Kidney (tissue), 22 donors: ENCODE measurements at places on chromosomes 4 and X. TPM values are rescaled to one million over a fixed set of nuclear protein-coding genes. Genes with fewer than 3 reads are reported as not detected.

- no peak for DNase-seq
These were observed 95.0 kb downstream of the SH3KBP1 start for GRCh38 chrX:19792412-19792811.

DNA sequence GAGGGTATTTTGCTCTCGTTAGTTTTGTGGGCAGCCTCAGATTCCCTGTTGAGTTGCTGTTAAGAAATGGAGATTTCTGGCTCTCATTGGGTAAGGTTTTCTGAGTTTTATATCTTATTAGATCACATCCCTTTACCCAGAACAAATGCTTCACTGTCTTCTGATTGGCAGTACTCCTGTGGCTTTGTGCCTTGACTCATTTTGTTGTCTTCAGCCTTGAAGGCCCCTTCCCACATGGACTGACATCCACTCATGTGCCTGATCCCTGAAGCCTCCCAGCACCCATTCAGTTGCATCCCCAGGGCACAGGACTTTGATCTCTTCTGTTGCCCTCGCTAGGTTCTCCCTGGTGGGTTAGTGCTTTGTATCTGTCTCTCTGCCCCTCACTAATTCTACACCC is 10.4 kb downstream of the MED28 start:
- no peak for DNase-seq

DNA sequence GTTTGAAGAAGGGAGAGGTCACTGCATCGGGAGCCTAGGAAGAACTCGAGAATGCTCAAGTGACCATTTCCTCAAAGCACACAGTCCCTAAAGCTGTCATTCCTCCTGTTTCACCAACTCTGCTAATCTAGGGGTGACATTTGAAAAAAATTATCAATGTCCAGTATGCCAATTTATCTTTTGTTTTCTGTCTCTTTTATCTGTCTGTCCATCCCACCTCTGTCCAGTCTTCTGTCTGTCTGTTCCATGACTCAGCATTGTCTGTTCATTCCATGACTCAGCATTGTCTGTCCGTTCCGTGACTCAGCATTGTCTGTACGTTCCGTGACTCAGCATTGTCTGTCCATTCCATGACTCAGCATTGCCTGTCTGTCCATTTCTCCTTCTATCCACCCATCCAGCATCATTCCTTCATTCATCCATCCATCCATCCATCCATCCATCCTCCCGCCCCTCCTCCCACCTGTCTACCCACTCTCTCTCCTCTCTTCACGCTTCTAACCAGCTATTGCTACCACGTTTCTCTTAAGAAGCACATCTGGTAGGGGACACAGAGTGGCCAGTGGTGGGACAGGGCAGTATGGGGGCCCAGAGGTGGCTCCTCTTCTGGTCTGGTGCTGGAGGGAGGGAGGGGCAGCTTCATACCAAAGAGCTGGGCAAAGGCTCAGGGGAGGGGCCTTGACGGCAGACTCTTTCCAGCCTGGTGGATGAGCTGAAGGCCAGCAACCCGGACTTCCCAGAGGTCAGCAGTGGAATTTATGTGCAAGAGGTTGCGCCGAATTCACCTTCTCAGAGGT is 34.1 kb downstream of the HTRA3 start:
- DNase-seq: no peak

DNA sequence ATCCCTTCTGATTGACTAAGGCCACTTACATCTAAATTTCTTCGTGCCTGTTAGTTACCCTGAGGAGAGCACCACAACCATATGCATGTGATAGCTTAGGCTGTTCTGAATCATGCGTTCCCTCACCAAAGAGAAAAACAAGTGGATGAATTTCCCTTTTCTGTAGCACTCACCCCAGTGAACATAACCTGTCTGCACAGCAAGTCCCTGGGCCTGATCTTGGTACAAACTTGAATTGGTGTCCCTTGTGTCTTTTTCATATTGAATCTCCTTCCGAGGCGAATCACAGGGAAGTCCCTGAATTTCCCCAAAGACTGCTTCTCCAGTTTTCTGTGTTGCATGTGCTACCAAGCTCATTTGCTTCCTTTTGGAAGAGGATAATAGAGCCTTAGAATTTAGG is 100.4 kb downstream of the KLHL8 start:
- DNase-seq: no peak

The SETD7 gene
- 6.5 TPM for polyA plus RNA-seq

The CYLC1 gene
- polyA plus RNA-seq: not detected

The SPP1 gene
- 6,594 TPM for polyA plus RNA-seq

The CFP gene
- polyA plus RNA-seq: 2.1 TPM

DNA sequence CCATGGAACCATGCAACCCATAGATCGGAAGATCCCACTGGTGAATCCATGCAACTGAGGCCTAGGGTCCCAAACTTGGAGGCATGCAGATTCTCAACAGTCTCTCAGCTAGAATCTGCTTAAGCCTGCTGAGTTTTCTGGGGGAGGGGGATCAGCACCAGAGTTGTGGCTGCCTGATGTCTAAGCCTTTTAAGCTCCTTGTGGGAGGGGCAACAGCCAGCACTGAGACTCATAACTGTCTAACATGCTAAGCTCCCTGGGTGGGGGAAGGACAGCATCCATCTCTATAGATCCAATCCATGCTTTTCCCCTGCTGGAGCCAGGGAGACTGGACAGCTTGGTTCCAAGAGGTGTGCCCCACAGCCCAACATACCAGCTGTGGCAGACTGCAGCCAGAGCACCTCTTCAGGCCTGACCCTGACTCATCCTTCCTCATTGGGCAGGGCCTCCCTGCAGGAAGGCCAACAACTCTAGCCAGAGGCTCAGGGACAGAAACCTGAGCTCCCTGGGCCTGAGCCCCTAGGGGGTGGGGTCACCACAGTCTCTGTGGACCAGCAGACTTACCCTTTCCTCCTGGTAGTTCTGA is 300.1 kb upstream of the SLC7A11 start:
- DNase-seq: no peak
